NCI-H146 (cell line): ENCODE measurements at places on chromosomes 5 and 9.

GRCh38 chr9:89592213-89592815 lies 12.5 kb upstream of the GADD45G start:
- DNase-seq, result no peak

DNA sequence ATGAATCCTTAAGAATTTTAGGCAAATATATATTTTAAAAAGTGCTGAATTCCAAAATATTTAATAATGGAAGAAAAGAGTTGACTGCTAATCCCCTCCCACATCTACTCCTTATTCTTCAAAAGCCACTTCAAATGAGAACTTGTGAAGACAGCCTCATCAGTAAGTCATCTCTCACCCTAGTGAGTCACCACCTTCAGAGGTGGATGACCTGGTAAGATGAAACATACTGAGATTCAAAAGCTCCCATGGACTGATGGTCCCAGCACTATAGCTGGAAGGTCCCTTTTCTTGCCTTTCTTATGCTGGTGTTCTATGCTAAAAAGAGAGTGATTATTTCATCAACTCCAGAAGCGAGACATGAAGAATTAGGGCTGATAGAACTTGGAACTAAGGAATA lies 37.8 kb upstream of the SPDL1 start:
- no peak for DNase-seq

GRCh38 chr5:138662599-138662998 lies 87.4 kb upstream of the HSPA9 start:
- no peak for DNase-seq

GRCh38 chr9:93118863-93119702 lies 15.0 kb downstream of the NINJ1 start:
- DNase-seq, result no peak

- DNase-seq, result peak; percentile 21
Observed at GRCh38 chr5:76082772-76083554, at the start of gene SV2C. SV2C (plus strand) TSS chr5:76083383; CDS start chr5:76131751, 48,368 bp downstream.

DNA sequence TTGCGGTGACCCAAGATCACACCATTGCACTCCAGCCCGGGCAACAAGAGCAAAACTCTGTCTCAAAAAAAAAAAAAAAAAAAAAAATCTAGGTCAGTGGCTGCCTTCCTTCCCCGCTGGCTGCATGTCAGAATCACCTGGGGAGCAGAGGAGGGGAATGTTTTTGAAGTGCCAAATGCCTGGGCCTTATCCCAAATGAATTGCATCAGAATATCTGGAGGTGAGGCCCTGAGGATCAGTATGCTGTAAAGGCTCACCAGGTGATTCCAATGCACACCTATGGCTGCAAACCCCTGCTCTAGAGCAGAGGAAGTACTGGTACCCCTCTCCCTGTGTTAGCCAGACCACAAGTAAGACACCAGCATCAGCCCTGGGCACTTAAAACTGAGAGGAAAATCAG lies 44.7 kb upstream of the GABRP start:
- no peak for DNase-seq

DNA sequence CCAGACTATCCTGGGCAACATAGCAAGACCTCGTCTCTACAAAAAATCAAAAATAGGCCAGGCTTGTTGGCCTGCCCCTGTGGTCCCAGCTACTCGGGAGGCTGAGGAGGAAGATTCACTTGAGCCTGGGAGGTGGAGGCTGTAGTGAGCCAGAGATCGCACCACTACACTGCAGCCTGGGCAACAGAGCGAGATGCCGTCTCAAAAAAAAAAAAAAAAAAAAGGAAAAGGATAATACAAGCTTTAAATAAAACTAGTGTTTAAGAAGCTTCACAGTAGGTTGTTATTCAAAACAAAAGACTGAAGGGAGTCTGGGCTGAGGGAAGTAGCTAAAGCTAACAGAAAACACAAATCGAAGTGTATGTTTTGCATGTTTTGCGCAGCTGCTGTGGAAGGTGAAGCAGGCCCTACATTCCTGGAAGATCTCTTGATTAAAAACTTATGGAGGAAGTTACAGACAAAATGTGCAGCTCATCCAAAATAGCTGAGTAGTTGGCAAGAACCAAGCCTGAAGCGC lies 581 bp upstream of the C9orf40 start:
- DNase-seq, result no peak

DNA sequence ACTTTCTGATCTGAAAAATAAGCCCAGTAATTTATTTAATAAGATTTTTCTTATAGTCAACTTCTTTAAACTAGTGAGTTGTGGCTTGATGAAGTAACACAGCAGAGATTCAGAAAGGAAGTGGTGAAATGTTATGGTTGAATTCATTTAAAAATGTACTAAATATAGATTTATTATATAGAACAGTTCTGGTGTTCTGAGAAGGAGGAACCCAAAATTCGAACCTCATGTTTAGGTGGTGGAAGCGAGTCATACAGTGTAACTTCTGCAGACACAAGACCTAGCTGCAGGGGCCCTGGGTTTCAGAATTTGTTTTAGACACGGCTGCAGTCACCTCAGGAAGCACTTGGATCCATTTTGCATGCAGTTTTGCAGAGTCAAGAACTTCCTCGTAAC lies 188.2 kb downstream of the TRIO start:
- no peak for DNase-seq

GRCh38 chr9:105333811-105334210 lies 89.4 kb downstream of the SLC44A1 start:
- no peak for DNase-seq

DNA sequence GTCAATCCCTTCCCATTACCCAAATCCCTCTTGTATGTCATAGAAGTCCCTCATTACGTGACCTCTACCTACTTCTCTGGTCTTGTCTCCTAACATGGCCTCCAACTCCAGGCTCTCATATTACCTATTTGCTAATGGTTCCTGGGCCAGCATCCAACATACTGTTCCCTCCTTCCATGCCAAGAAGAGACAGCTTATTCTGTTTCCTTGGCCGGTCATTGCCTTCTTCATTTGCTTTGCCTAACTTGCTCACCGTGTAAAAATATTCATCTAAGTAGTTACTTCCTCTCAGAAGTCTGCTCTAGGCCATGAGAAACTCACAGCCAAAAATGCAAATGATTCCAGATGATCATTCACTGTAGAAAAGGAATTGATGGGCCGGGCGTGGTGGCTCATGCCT lies 8.9 kb upstream of the IL6ST start:
- DNase-seq, result no peak

DNA sequence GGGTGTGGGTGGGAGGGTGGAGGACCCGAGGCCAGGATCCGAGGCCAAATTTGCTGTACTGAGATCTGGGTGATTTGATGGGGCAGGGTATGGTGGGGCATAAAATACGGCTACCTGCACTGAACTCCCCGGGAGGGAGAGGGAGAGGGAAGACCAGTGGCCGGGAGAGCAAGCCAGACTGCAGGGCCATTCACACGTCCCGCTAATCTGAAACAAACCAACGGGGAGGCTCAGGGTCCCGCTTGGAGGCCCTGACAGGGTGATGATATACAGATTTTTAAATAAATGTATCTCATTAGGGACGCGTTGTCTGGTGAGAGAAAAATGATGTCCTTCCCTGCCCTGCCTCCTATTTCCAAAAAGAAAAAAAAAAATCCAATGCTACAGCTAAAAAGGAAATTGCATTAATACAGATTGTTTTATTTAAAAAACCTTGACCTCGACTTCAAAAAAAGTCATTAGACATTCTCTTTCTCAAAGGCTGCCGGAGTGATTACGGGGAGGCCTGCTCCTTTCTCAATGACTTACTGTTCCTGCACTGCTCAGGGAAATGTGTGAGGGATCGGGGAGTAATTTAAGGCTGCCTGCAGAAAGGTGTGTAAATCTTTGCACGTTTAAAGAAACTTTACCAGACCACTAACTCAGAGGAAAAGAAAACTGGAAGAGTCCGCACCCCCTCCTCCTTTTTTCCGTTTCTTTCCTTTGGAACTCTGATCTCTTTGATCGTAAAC lies 11.5 kb upstream of the PRRX2 start:
- no peak for DNase-seq

DNA sequence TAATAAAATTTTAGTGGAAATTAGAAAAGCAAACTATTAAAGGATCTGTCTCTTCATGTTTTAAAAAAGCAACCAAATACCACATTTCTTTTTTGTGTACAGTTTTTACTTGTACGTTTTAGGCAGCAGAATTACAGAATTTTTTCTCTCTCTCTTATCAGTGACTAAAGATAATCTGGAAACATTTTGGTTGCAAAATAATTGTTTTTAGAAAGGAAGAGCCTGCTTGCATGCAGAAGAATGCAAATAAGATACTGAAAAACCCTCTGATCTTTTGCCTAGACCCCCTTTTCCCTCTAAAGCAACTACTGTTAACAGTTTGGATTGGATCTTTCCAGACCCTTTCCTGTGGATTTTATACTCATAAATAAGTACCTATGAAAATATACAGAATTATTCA lies 75.9 kb upstream of the SGCD start:
- DNase-seq, result no peak

DNA sequence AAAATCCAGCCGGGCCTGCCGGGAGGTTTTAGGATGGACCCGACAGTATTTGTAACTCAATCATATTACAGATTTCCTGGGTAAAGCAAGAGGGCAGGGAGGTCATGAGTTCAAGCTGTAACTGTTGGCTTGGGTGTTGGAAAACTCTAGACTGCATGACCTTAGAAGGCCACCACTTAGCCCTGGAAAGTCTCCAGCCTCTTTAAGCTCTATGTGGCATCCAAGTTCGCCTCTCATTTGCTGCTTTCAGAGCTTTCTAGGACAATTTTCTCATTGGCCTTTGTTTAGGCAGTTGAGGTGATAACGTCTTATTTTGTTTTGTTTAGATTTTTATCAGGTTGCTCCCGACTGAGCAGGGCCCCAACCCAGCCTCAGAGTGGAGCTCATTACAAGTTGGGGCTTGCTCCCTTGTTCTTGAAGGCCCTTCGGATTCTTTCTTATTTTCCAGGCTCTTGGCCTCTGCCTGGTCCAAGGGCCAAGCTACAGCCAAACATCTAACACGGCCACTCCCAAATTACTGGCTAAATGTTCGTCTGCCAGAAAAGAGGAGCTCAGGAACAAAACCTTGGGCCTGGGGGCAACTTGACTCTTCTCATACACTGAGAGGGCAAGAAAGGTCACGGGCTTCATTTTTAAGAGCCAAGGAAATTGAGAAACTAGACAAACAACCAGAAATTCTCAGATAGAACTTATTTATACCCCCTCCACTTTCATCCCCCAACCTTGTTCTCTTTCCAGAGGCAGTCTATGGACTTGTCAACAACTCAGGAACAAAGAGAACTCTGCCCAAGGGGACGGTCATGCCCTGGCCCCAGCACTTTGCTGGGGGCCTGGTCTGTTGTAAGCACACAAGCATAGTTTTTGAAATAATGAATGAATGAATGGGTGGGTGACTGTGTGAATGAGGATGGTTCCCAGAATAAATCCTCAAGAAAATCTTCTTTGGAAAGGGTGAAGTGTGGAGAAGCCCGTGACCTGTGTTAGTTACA lies 526.9 kb downstream of the BNC2 start:
- DNase-seq, result no peak

GRCh38 chr9:136021872-136022681 lies 60.9 kb upstream of the UBAC1 start:
- no peak for DNase-seq

GRCh38 chr9:87283585-87283984 lies 214.1 kb upstream of the DAPK1 start:
- no peak for DNase-seq

DNA sequence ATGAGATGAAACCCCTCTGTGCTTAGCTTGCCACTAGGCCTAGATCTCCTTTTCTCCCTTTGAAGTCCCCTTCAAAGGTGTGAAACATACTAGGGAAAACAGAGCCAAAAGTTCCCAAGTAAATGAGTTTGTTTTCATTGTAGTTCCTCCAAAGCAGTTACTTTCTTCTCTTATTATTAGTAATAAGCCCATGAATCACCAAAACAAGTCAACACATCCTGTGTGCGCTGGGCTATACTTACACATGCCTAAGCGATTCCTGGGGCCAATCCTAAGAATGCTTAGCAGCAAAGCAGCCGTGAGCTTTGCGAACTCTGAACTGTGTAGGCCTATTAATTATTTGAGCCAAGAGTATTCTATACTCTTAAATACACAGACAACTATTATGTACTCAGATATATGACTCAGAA lies 7.6 kb downstream of the ENC1 start:
- DNase-seq, result no peak

GRCh38 chr5:172450861-172451695 lies 3.2 kb downstream of the SH3PXD2B start:
- DNase-seq, result no peak

DNA sequence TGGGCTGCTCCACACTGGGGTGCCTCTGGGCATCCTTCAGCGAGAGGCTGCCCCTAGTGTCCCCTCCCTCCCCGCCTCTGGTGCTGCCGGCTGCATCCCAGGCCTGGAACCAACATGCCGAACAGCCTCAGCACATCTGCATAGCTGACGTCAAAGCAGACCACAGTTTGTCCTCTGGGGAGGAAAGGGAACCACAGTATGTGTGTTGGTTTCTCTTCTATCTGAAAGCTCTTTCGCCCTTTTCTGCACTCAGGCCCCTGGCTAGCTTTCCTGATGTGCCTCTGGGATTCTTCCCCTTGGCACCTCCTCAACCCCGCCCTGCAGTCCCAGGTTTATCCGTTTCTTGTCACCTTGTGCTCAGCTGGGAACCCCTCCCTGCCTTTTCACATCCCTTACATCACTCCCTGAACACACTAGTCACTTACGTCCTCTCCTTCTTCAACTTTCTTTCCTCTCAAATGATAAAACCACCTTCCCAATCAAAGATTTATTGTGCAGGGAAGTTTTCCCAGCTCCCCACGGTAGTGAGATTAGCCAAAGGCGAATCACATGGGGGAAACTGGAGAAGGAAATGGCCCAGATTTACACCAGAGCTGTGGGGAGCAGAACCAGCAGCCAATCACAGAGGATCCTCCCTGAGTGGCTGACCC lies 35.5 kb upstream of the B4GALT1 start:
- no peak for DNase-seq

DNA sequence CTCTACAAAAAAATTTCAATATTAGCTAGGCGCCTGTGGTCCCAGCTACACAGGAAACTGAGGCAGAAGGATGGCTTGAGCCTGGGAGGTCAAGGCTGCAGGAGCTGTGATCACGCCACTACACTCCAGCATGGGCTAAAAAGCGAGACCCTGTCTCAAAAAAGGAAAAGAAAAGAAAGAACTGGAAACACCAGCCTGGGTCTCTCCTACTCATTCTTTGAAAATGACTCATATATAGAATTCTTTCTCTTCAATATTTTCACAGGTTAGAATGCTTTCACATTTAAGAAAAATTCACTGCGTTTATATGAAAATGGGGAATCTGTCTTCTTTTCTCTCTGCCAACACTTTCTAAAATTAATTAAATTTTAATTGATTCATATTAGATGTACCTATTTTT lies 115.6 kb downstream of the TRPM6 start:
- DNase-seq, result no peak
